ENCODE measurements at places on chromosomes 12 and 14. TPM values are rescaled to one million over a fixed set of nuclear protein-coding genes. Genes with fewer than 3 reads are reported as not detected.
A peak's percentile ranks its signal among the peaks of the same experiment; 100 is the strongest.

Gene VIPAS39
- total RNA-seq, result 19.6 TPM

Gene BICDL1
- total RNA-seq, result 26.9 TPM

Gene NOPCHAP1
- total RNA-seq, result 43.7 TPM

Gene GLIPR1
- 1.5 TPM for total RNA-seq

Gene FAM90A1
- total RNA-seq, result not detected

Gene TMEM63C
- total RNA-seq, result 7.0 TPM

Gene MMAB
- total RNA-seq, result 18.5 TPM

Gene GCH1
- 8.1 TPM for total RNA-seq

Gene CLEC1B
- not detected for total RNA-seq

Gene RTL1
- not detected for total RNA-seq

Gene GDF3
- total RNA-seq, result 16.8 TPM

DNA sequence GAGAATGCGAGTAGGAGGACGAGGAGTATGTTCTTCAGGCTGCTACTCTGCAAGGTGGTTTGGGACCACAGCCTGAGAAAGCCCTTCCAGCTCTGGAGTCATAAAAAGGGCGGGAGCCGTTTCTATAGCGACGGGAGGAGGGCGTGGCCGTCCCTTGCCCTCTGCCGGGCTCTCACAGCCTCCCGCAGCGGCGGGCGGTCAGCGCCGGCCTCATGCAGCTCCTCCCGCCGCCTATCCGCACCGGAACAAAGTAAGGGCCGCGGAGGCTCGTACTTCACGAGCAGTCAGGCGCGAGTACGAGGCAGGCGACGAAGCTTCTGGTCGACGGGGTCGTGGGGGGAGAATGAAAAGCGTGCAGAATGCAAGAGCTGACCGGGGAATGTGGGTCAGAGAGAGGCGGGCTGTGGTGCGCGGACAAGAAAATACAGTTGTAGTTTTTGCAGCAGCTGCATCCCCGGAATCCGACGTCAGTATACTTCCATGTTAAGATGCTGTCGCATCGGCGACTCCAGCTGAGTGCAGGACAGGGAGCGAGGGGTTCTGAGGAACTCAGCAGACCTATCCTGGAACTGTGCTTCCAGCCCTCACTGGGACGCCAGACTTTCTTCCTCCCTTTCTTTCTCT is at the start of gene DYRK4:
DYRK4 (plus strand) TSS at position 175 of the 624 bp plus-strand sequence; CDS start at position 213, 38 bp downstream.
- peaks cover 6% of the 10 kb centered on the region for H3K4me1 ChIP-seq
- peak within 1 kb of the TSS; percentile 21 for H3K4me3 ChIP-seq
- peaks cover 15% of the 10 kb centered on the region for H3K27me3 ChIP-seq
- H3K27ac ChIP-seq, result no peak within 1 kb of the TSS

- no peak overlapping the region for H3K27ac ChIP-seq
- H3K4me1 ChIP-seq, result peaks cover 2% of the 10 kb centered on the region
- H3K4me3 ChIP-seq, result no peak overlapping the region
- H3K27me3 ChIP-seq, result no peaks in the 10 kb centered on the region
- DNase-seq, result no peak
Observed at GRCh38 chr14:86404989-86405649, 875.2 kb downstream of the FLRT2 start.

- H3K4me3 ChIP-seq, result no peak overlapping the region
- H3K4me1 ChIP-seq, result peaks cover 8% of the 10 kb centered on the region
- no peak for DNase-seq
- no peaks in the 10 kb centered on the region for H3K27me3 ChIP-seq
- H3K36me3 ChIP-seq, result no peaks in the 10 kb centered on the region
Observed at GRCh38 chr14:50335989-50336824, 24.1 kb downstream of the DMAC2L start.

DNA sequence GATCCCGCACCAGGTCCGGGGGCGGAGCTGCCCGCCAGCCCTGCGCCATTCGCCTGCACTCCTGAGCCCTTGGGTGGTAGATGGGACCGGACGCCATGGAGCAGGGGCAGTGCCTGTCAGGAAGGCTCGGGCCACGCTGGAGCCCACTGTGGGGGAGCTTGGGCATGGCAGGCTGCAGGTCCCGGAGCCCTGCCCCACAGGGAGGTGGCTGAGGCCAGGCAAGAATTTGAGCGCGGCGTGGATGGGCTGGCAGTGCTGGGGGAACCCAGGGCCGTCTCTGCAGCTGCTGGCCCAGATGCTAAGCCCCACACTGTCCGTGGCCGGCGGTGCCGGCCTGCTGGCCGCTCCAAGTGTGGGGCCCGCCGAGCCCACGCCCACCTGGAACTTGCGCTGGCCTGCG is 260.0 kb downstream of the NPAS3 start:
- H3K27me3 ChIP-seq, result no peaks in the 10 kb centered on the region
- H3K27ac ChIP-seq, result no peak overlapping the region
- no peak for DNase-seq
- no peaks in the 10 kb centered on the region for H3K4me1 ChIP-seq
- H3K4me3 ChIP-seq, result no peak overlapping the region

GRCh38 chr14:57609192-57610075 is 115.8 kb upstream of the CCDC198 start:
- H3K27ac ChIP-seq, result no peak overlapping the region
- no peak overlapping the region for H3K4me3 ChIP-seq
- DNase-seq, result no peak
- no peaks in the 10 kb centered on the region for H3K27me3 ChIP-seq

DNA sequence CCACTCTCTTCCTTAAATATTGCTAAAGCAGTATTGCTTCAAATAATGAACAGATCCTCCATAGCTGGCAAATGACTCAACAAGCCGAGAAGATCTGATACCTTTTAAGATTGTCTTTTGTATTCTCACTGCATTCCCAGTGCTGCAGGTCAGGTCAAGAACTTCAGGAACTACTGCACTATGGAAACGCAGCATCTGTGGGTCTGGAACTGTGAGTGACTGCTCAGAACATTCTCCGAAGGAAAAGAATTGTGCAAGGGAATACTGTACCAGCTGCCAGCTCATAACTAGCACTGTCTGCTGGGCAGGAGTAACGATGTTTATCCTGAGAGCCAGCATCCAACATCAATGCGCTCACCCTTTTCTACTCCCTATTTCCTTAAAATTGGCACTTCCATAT is 348.0 kb upstream of the SOX5 start:
- H3K27me3 ChIP-seq, result no peaks in the 10 kb centered on the region
- H3K4me1 ChIP-seq, result no peaks in the 10 kb centered on the region
- no peak overlapping the region for H3K4me3 ChIP-seq
- no peak for DNase-seq
- H3K27ac ChIP-seq, result no peak overlapping the region

GRCh38 chr12:113683574-113683973 is 211.9 kb upstream of the LHX5 start:
- H3K36me3 ChIP-seq, result no peaks in the 10 kb centered on the region
- H3K27ac ChIP-seq, result no peak overlapping the region
- H3K4me1 ChIP-seq, result peaks cover 8% of the 10 kb centered on the region
- no peaks in the 10 kb centered on the region for H3K27me3 ChIP-seq

GRCh38 chr12:2904260-2904659 is 13.6 kb downstream of the TULP3 start:
- H3K4me1 ChIP-seq, result no peaks in the 10 kb centered on the region
- no peaks in the 10 kb centered on the region for H3K27me3 ChIP-seq
- H3K36me3 ChIP-seq, result no peaks in the 10 kb centered on the region
- H3K27ac ChIP-seq, result no peak overlapping the region
- no peak for DNase-seq

- H3K27me3 ChIP-seq, result peaks cover 13% of the 10 kb centered on the region
- no peak within 1 kb of the TSS for H3K27ac ChIP-seq
- H3K4me3 ChIP-seq, result peak within 1 kb of the TSS; percentile 31
- no peaks in the 10 kb centered on the region for H3K36me3 ChIP-seq
- H3K4me1 ChIP-seq, result peaks cover 25% of the 10 kb centered on the region
- peak; percentile 89 for DNase-seq
Observed at GRCh38 chr14:74955229-74956026, at the start of gene PGF. PGF (minus strand) TSS chr14:74955597; CDS start chr14:74955242, 355 bp downstream.

GRCh38 chr14:73816393-73816816 is 35.2 kb upstream of the PTGR2 start:
- no peak overlapping the region for H3K27ac ChIP-seq
- no peak overlapping the region for H3K4me3 ChIP-seq
- no peaks in the 10 kb centered on the region for H3K27me3 ChIP-seq
- no peaks in the 10 kb centered on the region for H3K36me3 ChIP-seq
- no peaks in the 10 kb centered on the region for H3K4me1 ChIP-seq

DNA sequence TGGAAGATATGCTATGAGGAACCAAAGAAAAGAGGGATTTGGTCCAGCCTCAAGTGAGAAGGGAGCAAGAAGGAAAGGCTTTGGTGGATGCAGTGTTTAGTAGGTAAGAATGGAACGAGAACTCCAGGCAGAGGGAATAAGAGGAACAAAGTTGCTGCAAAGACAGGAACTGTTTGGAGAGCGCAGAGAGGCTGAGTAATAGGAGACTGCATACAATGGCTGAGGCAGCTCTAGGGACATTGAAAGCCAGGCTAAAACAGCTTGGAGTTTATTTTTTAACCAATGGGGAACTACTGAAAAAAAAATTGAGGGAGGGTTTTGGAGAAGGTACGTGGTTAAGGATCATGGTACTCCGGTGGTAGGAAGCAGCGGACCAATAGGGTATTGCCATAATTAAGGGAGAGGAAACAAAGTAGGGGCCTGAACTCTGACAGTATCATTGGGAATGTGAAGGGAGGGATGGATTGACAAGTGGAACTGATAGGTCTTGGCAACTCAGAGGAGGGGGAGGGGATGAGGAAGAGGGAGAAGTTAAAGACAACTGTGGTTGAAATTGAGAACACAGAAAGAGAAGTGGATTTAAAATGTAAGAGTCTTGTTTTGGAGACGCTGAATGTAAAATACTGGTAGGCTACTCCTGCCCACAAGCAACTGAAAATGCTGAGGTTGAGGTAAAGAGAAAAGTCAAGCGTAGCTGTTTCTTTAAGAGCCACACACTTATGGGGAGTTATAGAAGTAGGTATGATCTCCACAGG is 4.8 kb downstream of the ASCL4 start:
- H3K27me3 ChIP-seq, result peaks cover 36% of the 10 kb centered on the region
- no peak overlapping the region for H3K27ac ChIP-seq
- no peak for DNase-seq

DNA sequence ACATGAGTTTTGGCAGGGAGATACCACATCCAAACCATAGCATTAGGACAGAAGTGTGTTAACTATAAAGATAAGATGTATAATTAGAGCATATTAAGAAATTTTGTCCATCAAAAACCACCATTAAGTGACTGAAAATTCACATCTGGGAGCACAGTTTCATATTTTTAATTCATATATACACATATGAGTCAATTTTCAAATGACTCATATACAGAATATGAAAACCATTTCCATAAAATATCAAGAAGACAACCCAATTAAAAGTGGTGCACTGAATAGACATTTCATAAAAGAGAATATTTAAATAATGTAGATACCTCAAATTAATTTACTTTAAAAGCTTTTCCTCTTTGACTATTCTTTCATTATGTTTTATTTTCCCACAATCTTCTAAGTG is 25.3 kb downstream of the MUCL1 start:
- H3K27me3 ChIP-seq, result no peaks in the 10 kb centered on the region
- DNase-seq, result no peak
- H3K4me3 ChIP-seq, result no peak overlapping the region
- H3K36me3 ChIP-seq, result no peaks in the 10 kb centered on the region

DNA sequence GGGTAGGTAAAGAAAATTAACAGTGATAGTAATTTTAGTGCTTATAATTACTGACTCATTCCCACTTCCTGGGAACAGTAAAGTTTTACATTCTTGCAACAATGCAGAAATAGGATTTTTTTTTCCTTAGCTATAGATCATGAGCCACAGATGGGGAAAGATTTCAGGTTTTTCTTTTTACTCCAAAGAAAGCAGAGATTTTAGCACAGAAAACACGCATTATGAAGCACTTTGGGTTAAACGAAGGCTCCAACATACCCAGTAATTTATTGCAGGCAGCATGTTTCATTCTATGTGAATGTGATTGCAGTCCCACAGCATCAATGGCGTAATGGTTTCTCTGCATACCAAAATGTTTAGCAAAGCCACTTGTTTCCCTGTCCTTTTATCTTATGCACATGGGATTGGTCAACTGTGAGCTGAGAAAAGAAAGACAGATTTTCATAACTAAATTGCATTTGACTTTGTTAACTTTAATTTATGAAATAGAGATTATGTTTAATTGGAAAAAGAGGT is 124.6 kb upstream of the E2F7 start:
- H3K27me3 ChIP-seq, result no peaks in the 10 kb centered on the region
- no peak overlapping the region for H3K27ac ChIP-seq
- H3K4me1 ChIP-seq, result no peaks in the 10 kb centered on the region
- no peaks in the 10 kb centered on the region for H3K36me3 ChIP-seq
- no peak overlapping the region for H3K4me3 ChIP-seq

DNA sequence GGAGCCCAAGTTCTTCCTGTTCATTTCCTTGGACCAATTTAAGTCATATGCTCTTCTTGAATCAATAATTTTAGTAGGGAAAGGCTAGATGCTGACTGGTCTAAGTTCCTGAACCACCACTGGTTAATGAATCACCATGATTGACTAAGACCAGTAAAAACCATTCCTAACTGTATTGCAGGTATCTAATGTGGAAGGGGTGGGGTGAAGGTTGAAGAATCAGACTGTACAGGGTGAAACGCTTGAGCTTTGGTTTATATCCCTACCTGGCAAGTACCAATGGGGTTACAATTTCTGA is 100.1 kb downstream of the DYRK2 start:
- H3K27me3 ChIP-seq, result no peaks in the 10 kb centered on the region
- DNase-seq, result no peak
- H3K36me3 ChIP-seq, result no peaks in the 10 kb centered on the region
- no peak overlapping the region for H3K27ac ChIP-seq
- no peak overlapping the region for H3K4me3 ChIP-seq

DNA sequence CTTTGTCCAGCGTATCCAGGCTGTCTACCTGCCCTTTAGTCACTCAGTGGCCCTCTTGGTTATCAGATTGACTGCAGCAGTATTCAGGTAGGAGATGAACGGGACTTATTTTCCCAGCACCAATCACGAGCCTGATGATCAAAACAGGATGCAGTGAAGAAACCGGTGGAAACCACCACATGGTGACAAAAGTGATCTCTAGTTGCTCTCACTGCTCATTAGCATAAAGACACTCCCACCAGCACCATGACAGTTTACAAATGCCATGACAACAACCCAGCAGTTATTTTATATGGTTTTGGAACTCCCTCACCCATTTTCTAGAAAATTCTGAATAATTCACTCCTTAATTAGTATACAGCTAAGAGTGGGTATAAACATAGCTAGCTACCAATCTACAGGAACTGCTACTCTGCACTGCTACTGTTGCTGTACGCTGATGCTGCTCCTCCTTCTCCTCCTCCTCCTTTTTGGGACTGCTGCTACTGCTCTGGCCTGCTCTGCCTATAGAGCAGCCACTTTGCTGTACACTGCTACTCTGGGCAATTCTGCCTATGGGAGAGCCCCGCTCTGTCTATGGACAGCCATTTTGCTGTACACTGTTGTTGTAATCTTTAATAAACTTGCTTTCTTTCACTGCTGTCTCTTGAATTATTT is 142.5 kb upstream of the SSTR1 start:
- no peaks in the 10 kb centered on the region for H3K27me3 ChIP-seq
- no peak overlapping the region for H3K27ac ChIP-seq
- no peak for DNase-seq

GRCh38 chr14:38207377-38207735 is 348 bp upstream of the SSTR1 start:
- DNase-seq, result no peak
- peak overlapping the region; percentile 59 for H3K4me3 ChIP-seq
- H3K27me3 ChIP-seq, result peaks cover 55% of the 10 kb centered on the region
- H3K27ac ChIP-seq, result no peak overlapping the region
- H3K36me3 ChIP-seq, result no peaks in the 10 kb centered on the region

GRCh38 chr12:117098024-117098360 is 1.2 kb downstream of the TESC start:
- peaks cover 3% of the 10 kb centered on the region for H3K4me1 ChIP-seq
- peak overlapping the region; percentile 65 for H3K4me3 ChIP-seq
- DNase-seq, result no peak
- H3K27ac ChIP-seq, result no peak overlapping the region
- H3K27me3 ChIP-seq, result peaks cover 7% of the 10 kb centered on the region

GRCh38 chr12:28851781-28852180 is 297.3 kb upstream of the FAR2 start:
- no peak overlapping the region for H3K27ac ChIP-seq
- no peaks in the 10 kb centered on the region for H3K27me3 ChIP-seq
- DNase-seq, result no peak
- H3K4me3 ChIP-seq, result no peak overlapping the region
